ENCODE measurements at places on chromosomes 4 and X. TPM values are rescaled to one million over a fixed set of nuclear protein-coding genes. Genes with fewer than 3 reads are reported as not detected.

Gene CLCN5
- total RNA-seq, result 9.5 TPM

Gene OPRPN
- not detected for total RNA-seq

Gene BEND2
- total RNA-seq, result not detected

Gene CABS1
- not detected for total RNA-seq
